Kidney tubule cell (primary cell): ENCODE measurements at places on chromosomes 7 and 10.

DNA sequence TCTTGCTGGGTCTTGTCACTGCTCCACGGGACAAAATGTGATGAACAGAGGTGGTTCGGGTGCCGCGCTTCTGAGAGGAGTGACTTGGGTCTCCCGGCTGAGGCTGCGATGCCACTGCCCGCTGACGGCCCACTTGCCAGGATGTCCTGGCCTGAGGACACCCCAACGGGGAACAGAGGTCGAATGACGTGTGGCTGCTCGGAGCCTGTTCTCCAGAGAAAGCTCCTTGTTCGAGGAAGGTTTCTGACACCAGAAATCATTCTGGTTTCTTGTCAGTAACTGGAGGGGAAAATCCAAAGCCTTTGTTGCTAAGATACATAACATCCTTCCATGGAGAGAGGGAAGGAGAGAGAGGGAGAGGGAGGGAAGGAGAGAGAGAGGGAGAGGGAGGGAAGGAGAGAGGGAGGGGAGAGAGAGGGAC is 236.4 kb downstream of the WDR37 start:
- no peak for DNase-seq

DNA sequence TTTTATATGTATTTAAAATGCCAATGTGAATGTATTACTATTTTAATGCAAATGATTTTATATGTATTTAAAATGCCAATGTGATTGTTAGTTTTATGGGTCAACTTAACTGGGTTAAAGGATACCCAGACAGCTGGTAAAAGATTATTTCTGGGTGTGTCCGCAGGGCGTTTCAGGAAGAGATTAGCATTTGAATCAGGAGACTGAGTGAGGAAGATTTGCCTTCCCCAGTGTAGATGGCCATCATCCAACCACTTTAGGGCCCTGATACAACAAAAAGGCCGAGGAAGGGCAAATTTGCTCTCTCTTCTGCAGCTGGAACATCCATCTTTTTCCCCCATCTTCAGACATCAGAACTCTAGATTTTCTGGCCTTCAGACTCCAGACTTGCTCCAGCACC is 116.2 kb downstream of the BAMBI start:
- no peak for DNase-seq

GRCh38 chr7:15228831-15229230 is 326.3 kb upstream of the DGKB start:
- DNase-seq, result no peak

DNA sequence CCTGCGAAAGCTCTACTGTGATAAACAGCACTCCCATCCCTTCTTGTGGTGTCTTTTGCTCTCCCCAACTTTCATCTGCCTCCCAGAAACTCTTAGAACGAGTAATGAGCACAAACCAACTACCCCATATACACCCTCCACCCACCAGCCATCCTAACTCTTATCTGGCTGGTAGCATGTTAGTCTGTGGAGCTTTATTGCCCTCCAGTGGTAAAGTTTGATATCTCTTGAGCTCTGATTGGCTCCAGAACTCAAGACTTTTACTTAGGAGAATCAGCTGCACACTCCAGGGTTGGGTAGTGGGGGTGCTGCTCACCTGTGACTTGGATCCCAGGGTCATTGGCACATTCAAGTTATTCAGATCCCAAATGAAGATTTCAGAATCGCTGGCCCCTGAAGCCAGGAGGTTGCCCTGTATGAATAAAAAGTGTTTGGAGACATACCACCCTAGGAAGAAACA is 10.9 kb downstream of the SEC31B start:
- peak; percentile 60 for DNase-seq

GRCh38 chr10:11236234-11236633 is 218.6 kb downstream of the CELF2 start:
- peak; percentile 35 for DNase-seq

DNA sequence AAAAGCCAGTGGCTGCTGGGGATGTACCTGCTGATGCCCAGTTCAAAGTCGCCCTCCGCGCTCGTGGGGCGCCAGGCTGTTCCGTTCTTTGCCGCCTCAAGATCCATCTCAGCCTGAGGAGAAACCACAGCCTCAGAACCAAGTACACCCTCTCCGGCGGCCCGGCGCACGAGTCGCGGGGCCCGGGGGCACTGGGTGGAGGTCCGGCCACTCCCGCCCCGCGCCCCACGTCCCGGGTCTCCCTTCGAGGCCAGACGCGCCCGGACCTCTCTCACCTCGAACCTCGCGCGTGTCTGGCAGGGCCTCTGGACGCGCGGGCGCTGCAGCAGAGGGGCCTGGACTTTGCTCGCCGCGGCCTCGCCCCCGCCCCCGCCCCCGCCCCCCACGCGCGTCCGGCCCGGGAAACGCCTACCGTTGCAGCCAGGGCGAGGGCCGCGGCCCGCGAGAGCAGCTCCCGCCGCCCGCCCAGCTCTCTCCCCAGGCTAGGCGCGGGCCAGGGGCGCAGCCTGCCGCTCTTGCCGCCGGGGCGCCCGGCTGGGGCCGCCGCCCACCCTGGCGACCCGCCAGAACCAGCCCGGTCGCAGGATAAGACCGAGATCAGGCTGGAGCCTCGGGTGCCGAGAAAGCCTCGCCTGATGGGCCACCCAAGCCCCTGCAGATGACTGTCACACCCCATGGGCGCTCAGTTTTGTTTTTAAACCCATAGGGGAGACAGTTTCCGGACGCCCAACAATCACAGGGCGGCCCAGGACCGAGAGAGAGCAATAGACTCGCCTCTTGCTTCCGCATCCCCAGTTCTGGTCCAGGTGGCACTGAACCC is at the start of gene ABCB4:
Gene ABCB4 (minus strand): TSS at position 322 of the 820 bp plus-strand sequence. CDS start 215 bp downstream, at position 107.
- DNase-seq, result peak; percentile 9

- no peak for DNase-seq
Measured at GRCh38 chr7:16961641-16962040, 79.9 kb upstream of the AGR3 start.

- peak; percentile 87 for DNase-seq
Measured at GRCh38 chr10:24894309-24894708, 58.1 kb downstream of the PRTFDC1 start.

DNA sequence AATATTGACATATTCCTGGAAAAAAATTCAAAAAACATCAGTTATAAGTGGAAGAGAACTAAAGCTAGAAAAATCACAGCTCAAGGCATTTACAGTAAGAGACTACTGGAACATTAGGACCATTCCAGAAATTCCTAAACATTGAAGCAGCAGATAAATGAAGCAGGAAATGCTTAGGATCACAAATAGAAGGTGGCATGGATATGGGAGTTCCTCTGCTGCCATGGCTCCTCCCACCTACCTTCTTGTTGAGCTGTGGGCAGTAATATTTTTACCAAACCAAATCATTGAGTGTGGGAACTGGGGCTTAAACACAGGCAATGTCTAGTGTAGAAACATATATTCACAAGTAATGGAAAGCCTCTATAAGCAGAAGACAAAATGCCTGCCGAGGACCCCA is 292.8 kb downstream of the ANKRD7 start:
- DNase-seq, result peak; percentile 53

DNA sequence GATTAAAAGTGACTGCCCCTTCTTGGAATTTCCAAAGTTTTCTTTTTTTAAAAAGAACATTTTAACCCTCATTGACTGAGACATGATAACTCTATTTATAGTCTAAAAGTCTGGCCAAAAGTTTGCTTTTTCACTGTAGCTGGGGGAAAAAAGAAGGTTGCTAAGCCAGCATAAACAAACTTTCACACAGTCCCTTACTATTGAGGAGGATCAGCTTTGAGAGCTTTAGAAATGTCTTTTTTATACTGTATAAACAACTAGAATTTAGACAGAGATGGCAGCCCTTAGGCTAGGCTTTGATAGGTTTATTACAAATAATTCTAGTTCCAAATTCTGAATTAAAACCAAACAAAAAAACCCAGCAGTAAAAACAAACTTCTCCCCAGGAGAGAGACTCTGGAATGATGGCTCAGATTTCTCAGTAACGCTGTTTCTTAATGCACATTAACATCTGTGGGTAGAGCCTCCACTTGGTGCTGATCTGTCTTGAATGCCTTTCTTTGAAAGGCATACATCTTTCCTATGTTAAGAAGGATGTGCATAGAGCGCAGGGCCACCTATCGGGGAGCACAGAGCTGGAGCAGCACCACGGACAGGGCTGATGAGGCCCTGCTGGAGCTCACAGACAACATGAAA is 100.9 kb upstream of the PDLIM1 start:
- DNase-seq, result no peak

DNA sequence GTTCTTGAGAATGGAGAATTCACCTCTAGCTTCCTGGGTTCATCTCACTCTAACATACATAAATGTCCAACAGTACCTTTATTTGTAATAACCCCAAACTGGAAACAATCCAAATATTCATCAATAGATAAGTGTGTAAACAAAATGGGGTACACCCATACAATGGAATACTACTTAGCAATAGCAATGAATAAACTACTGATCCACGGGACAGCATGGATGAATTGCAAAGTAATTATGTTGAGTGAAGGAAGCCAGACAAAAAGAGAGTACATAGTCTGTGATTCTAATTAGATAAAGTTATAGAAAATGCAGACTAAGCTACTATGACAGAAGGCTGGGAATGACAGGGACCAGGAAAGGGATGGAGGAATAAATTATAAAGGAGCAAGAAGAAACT is 391.3 kb downstream of the CCSER2 start:
- no peak for DNase-seq

DNA sequence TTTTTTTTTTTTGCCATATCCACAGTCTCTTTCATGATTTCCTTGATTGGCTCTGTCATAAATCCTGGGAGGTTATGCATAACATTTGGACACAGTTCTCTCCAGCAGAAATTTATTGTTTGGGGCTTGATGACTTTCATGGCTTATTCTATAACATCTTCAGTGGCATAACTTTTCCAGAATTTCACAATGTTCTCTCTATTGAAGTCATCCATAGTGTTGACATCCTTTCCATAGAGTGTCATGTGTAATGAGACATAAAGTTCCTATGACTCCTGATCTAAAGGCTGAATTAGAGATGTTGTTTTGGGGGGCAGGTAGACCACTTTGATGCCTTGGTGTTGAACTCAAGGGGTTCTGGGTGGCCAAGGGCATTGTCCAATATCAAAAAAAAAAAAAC is 36.7 kb upstream of the STK17A start:
- no peak for DNase-seq

DNA sequence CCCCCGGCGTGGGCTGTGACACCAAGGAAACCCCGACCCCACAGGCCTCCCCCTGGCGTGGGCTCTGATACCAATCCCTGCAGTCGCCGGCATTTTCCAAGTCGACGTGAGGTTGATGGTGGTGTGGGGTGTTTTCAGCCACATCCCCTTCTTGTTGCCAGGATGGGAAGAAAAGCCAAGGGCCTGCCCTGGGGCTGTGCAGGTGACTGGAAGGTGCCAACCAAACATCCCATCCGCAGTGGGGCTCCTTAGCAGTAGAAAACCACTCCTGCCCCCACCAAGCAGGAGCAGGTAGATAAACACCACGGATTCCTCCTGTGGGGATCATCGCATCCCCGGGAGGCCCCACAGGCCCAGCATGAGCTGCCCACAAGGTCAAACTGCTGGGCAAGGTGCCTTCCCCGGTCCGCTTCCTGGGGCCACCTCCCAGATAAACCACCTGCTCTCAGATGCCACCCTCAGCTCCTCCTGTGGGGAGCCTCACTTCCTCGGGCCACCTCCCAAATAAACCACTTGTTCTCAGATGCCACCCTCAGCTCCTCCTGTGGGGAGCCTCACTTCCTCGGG is 88.5 kb upstream of the DIP2C start:
- DNase-seq, result no peak

DNA sequence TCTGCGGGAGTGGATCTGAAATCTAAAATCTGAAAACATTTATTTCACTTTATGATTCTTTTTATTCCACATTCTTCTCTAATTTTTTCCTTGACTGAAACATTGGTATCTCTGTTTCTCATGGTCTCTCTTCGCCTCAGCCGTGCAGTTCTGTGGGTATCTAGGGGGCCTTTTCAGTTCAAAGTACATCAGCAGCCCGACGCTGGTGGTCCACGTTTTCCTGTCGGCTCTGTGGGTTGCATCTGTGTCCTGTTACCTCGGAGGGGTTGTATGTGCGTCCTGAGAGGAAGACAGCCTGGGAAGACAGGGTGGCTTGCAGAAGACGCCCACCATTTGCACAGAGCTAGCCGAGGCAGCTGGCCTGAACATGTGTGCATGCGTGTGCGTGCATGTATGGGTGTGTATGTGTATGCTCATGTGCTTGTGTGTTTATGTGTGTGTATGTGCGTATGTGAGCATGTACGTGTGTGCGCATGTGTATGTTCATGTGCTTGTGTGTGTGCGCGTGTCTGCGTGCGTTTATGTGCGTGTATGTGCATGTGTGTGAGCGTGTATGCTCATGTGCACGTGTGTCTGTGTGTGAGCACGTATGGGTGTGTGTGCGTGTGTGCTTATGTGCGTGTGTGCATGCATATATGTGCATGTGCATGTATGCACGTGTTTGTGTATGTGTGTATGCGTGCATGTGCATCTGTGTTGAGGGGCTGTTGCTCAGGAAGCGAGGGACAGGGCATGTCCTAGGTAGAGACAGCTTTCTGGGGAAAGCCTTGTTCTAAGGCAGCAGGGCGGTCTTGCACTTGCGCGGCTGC is 211.8 kb downstream of the ADARB2 start:
- no peak for DNase-seq

DNA sequence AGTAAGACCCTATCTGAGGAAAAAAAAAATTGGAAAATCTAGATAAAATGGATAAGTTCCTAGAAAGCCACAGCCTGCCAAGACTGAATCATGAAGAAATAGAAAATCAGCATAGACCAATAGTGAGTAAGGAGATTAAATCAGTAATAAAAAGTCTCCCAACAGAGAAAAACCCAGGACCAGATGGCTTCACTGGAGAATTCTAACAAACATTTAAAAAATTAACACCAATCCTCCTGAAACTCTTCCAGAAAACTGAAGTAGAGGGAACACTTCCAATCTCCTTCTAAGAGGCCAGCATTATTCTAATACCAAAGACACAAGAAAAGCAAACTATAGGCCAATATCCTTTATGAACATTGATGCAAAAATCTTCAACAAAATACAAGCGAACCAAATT is 8.8 kb upstream of the LIMK1 start:
- DNase-seq, result no peak

GRCh38 chr10:122466951-122467381 is 5.6 kb downstream of the HTRA1 start:
- DNase-seq, result no peak

DNA sequence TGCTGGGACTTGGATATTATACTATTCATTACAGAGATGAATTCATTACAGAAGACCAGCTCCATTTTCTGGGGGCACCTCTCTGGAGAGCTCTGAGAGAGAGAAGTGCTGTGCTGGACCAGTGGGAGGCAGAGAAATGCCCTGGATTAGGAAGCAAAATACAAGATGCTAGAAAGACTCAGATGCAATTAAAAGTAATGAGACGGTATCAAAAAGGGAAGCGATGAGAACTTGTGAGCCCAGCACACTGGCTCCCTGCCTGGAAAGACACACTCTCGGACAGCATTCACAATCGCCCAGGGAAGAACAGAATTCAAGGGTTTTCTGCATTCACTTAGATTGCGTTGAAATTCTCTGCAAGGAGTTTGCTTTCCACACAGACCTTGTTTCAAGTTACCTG is 3.5 kb upstream of the FRAT2 start:
- no peak for DNase-seq

DNA sequence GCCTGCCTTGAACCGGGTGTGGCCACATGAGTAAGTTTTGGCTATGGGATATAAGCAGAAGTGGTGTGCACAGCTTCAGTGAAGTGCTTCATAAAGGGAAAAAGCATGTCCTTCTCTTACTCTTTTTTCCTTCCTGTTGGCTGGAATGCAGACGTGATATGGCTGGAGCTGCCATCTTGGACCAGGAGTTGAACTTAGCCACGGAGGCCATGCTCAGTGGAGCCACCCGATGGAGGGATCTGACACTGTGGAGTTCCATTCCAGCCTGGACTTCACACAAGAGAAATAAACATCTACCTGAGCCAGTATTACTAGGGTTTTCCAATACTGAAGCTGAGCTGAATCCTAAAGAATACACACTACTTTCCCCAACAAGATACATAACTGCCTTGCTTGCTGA is 52.3 kb downstream of the CCDC3 start:
- no peak for DNase-seq
